ENCODE measurements at places on chromosomes 1 and 21.

DNA sequence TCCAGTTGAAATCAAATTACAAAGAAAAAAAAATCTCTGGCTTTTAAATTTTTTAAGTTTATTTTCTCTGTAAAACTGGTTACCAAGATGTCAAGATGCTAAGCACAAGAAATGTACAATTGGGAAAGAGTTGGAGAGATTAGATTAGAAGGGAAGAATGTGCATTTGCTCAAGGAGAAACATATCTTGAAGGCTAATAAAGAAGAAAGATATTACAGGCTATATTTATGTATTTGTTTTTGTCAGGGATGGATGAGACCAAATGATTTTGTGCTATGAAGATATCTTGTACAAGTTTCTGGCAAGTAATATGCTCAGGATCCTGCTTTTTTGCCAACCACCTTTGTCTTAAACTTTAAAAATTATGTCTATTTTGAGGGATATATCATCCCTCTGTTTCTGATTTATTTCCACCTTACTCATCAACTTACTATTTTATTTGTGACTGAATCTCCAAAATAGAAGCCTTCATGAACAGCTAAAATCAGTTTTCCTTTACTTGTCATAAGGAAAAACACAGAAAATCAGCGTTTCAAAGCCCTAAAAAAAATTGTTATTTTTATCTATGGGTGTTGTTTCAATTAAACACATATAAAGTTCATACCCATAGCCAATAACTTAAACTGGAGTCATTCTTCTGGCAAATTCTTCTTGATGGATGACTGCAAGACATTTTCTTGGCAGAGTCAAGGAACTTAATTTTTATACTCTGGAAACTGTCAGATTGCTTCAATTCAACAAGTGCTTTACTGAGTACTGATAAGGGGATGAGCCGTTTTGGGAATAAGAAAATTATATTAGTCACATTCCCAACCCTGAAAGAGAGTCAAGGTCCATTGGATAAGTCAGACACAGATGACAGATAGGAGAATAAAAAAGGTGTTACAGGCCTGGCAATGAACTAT lies 141.8 kb downstream of the CTH start:
- no peak for DNase-seq

GRCh38 chr1:27804791-27805190 lies 25.8 kb upstream of the PPP1R8 start:
- no peak for DNase-seq

- DNase-seq = no peak
These were observed 21.8 kb downstream of the COL6A2 start for GRCh38 chr21:46119637-46120271.

GRCh38 chr1:21312407-21312992 lies 22.2 kb upstream of the ECE1 start:
- no peak for DNase-seq

DNA sequence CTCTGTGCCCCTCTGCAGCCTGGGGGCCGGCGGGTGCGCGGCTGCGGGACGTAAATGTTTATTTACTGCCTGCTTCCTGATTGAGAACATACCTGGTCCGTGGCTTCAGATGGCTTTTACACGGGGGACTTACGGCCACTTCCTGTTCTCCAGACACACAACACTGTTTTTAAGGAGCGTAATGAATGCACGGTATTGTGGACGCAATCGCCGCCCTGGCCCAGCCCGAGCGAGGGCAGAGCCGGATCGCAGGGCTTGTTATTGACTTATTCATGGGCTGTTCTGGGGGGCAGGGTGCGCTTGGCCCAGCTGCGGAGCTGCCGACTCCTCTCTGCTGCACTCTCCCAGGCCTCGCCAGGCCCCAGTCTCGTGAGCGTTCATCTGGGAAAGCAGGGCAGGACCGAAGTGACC lies 52.8 kb upstream of the ACTRT2 start:
- no peak for DNase-seq

- DNase-seq = peak; percentile 21
These were observed 22.2 kb upstream of the GNG12 start for GRCh38 chr1:67855444-67855843.

GRCh38 chr1:101698681-101699080 lies 298.0 kb downstream of the OLFM3 start:
- DNase-seq = no peak

DNA sequence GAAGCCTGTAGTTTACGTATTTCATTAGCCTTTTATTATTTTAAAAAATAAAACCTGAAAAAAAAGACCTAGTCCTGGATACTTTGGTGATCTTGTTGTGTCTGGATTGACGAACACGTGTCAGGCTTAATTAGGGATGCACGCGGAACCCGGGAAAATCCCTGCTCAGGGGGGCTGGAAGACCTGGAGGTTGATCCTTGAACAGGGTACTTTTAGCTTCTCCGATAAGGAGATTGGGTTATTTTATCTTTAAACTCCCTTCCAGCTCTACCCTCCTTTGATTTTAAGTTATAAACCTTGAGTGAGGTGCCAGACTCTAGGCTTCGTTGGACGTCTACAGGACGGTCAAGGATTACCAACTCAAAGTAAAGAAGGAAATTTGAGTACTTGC lies 552 bp upstream of the ZNF691 start:
- no peak for DNase-seq

DNA sequence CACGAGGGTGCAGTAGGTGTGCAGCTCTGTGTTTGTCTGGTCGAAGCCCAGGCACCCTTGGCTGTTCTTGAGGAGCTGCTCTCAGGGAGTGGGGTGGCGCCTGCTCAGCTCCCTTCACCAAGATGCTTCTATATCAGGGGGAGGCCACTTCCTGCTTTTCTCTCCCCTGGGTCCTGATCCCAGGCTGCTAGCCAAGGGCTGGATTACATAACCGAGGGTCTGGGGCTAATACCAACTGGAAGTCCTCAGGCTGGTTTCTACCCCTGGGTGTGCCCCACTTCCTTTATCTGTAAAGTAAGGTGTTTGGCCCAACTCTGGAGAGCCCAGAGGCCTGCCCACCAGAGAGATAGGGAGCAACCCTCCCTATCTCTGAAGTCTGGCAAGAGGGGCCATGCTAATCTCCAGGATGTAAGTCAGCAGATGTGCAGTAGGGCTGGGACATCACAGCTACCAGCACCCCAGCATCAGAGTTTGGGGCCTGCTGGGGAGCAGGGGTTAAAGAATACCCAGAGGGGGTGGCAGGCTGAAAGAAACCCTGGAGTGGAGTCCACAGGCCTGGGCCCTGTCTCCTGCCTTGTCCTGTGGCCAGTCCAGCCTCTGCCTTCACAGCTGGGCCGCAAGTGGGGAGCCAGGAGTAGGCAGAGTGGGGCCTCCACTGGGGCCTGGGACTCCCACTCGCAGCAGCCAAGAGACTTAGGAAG lies 2.1 kb downstream of the SELENBP1 start:
- DNase-seq = peak; percentile 54

- DNase-seq = no peak
These were observed at the start of gene NHLH2 for GRCh38 chr1:115840605-115841460. Gene NHLH2, minus strand, starts transcription at chr1:115841126. Its CDS starts 2,754 bp downstream, at chr1:115838372.

DNA sequence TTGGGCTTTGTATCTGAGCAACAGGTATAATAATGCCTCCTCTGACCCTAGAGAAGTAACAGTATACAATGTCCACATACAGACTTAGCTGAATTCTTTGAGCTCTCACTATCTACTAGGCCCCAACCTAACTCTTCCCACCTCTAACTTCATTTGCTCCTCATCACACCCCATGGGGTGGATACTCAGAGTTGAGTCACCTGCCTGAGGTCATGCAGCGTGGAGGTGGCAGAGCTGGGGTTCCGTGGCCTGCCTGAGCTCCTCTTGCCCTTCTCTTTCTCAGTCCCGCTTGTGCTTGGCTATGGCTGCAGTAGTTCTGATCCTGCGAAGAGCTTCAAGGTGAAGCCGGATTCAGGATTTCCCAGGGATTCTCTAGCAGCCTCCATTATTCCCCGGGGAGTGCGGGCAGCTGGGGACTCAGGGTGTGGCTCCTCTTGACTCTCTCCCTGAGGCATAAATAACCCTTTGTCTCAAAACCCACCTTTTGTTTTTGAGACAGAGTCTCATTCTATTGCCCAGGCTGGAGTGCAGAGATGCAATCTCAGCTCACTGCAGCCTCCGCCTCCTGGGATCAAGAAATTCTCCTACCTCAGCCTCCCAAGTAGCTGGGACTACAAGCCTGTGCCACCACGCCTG lies 29.9 kb upstream of the ACTL8 start:
- DNase-seq = no peak

DNA sequence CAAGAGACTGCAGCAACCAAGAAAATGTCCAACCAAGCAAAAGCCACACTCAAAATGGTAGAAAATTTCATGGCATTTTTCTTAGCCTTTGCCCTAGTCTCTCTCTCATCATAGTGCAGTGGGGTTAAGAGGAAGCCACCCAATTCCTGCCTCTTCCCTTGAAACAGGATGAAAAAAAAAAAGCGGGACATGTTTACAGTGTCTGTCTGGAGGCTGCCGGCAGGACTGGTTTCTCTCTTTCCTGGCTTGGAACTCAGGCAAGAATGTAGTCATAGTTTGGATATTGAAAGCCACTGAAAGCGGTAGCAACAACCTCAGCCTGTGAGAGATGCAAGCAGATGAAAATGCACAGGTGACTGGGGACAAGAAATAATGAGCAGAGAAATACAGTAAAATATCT lies 13.3 kb upstream of the TNFSF18 start:
- DNase-seq = no peak

DNA sequence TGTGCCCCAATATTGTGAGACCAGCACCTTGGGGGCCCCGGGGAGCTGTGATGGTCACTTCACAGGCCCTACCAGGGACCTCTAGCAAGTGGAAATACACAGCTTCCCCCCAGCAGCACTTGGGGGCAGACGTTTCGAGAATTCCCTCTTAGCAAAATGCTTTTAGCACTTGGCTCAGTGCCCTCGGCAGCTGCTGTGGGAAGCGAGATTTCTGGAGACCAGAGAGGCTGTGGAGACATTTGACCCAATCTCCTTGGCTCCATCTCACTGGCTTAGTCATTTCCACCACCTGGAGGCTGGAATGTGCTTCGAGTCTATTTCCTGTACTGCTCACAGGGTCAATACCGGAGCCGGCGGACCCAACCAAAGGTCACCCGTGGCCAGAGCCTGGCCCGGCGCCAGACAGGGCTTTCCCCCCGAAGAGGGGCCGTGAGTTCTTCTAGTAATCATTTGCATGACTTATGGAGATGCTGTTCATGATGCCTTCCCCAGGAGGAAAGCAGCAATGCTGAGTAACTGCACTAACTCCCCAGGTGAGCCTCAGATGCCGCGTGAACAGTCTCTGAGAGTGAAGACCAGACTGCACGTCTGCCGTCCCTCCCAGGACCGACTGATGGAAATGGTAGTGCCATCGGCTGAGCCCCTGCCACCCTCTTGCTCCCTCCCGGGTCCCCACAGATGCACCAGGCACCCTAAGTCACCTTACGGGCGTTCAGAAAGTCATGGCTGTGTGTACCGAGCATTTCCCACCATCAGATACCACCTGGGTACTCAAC lies 4.4 kb upstream of the C2CD2 start:
- peak; percentile 93 for DNase-seq

- DNase-seq = no peak
These were observed 89.9 kb upstream of the LBR start for GRCh38 chr1:225517697-225518096.

- no peak for DNase-seq
These were observed 16.2 kb downstream of the CDCA8 start for GRCh38 chr1:37708471-37708870.

DNA sequence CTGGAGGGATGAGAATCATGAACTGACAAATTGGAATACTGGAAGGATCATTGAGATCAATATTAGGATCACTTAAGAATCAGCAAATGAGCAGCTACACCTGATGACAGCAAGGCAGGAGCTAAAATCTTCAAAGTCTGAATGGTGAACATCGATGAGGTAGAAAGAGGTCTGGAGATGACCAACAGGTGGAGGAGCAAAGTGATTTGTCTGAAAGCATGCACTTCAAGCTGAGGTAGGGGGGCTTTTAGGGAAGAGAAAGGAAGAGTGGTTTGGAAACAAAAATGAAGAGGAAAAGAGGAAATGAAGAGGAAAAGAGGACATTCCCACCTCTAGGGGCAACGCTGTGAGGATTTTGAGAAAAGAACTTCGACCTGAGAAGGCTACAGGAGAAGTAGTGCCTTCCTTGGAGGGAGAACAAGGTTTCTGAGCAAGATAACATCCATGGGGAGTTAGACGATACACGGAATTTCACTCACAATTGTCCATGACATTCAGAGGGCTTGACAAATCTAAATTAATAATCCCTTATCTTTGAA lies 79.0 kb downstream of the APP start:
- no peak for DNase-seq

DNA sequence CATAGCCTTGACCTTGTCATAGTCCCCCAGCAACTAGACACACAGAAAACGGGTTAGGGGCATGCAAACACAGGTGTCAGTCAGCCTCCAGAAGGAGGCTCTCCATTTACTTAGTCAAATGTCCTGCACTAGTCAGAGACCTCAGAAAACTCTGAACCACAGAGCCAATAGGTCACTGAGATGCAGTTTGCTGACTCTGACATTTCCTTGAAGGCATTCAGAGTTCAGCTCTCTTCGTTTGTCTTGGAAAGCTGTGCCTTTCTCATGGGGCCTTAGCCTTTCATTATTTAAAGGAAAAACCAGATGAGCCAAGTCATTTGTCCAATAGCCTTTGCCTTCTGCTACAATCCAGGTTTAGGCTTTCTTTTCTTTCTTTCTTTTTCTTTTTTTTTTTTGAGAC lies 3.5 kb downstream of the OLFML2B start:
- no peak for DNase-seq

DNA sequence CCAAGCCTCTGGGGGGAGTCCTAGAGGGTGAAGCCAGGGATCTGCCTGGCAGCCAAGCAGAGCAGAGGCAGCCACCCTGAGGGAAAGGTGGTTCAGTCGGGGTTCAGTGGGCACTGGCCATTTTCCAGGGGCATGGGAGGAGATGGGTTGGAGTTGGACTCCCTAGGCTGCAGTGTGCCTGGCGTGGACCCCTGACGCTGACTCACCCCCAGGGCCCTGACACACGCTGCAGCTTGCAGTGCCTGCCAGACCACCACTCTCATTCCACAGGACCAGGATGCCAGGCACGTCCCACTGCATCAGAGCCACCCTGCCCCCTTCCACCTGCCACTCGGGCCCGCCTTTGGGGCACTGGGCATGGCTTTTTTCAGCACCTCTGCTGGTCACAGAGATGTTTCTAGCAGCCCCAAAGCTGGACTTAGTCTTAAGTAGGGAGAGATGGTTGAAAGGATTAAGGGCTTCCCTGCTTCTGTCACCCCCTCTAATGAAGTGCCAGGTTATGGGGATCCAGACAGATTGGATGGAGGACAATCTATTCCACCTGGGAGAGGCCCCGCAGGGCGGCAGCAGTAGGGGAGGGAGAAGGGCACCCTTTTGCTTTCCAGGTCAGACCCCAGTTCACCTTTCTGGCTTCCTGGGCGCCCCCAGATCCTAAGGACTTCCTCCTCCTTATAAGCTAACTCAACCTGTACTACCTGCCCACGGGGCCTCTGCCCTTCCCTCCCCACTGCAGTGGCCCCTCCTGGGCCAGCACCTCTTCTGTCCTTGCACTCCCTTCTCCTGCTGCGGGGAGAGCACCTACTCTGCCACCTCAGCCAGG lies 1.6 kb downstream of the SYT2 start:
- no peak for DNase-seq

- no peak for DNase-seq
These were observed 31.7 kb downstream of the SLC19A1 start for GRCh38 chr21:45510466-45510955.

DNA sequence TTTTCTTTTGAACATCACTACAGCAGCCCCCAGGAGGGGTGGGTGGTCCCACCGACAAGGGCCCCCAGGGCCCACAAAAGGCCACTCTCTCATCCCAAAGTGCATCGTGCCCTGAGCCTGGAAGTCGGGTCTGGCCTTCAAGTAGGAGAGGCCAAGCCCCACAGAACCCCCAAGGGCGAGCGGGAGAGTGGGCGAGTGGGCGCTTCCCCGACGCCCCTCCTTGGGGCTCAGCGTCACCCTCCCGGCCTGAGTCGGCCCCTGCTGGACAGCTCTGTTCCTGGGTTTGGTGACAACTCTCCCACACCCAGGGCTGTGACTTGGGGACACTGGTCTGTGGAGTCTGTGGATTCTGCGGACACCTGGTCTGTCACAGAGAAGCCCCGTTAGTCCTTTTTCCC lies 42.2 kb upstream of the COL18A1 start:
- DNase-seq = no peak
